ENCODE measurements at places on chromosomes 2 and 18.
A peak's percentile ranks its signal among the peaks of the same experiment; 100 is the strongest.

DNA sequence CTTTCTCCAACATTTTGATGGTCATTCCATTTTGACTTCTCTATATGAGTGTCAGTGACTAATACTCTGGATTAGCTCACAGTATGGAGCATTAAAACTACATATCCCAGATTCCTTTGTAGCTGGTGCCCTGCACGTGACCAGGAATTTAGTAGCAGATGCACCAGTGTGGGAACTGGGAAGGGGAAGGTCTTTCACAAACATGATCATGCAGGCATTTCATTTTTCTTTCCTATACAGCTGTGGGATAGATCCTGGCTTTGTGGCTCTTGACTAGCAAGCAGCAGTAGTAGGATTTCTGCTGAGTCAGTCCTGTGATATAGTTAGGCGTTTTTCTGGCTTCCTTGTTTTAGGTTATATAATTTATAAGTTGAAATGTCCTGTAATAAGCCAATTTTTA lies 971.0 kb upstream of the CDH2 start:
- no peak for DNase-seq

DNA sequence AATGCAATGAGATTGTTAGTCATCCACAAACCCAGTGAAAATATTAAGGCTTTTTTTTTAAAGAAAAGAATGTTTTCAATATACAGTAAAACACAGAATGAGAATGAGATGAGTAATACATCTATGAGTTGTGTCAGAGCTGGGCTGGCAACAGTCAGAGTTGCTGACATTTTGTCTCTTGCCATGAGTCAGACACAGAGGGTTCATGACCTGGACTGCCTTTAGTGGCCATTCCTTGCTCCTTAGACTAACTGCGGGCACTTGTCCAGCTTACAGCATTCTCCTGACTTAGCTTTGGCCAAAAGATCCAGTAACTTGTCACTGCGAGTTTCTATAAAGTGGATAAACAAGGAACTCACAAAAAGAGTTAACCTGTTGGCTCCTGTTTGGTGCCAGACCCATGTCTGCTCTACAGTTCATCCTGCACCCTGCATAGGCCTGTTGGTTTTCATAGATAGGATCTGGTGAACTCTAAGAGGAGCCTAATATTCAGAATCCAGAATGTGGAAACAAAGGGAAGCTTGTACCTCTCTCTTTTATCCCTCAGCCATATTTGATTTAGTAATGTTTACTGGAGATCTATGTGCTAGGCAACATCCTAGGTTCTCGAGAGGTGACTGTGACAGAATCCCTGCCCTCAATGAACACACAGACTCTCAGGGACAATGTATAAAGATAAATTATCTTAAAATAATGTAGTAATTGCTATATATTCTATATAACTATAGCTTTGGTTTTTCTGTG lies 391.5 kb upstream of the VWC2L start:
- DNase-seq = no peak

DNA sequence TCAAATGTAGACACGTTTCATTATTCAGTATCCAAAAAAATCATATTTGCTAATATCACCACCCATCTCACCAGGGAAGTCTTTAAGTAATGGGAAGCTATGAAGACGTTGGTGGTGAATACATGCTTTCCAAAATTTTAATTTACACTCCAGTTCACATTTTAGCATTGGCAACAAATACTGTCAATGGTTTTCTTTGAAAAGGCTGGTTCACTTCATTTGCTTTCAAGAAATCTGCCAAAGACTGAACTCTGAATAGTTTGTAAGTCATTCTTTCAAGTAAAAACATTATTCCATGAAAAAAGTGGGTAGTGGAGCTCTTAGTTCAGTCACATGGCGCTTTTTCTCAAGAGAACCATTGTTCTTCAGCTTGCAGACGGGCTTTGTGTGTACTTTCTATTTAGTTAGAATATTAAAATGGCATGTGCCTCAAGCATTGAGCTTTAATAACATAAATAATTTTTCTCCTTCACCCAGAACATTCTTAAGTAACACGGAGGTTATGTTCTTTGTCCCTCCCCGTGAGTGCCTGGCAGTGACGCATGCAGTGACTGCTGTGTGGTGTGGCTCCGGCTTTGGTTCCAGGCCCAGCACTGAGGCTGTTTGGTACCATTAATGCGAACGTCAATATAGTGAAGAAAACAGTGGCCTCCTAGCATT lies 300.0 kb upstream of the HDAC4 start:
- DNase-seq = peak; percentile 75

GRCh38 chr18:29160170-29160569 lies 983.2 kb upstream of the CDH2 start:
- DNase-seq = no peak

DNA sequence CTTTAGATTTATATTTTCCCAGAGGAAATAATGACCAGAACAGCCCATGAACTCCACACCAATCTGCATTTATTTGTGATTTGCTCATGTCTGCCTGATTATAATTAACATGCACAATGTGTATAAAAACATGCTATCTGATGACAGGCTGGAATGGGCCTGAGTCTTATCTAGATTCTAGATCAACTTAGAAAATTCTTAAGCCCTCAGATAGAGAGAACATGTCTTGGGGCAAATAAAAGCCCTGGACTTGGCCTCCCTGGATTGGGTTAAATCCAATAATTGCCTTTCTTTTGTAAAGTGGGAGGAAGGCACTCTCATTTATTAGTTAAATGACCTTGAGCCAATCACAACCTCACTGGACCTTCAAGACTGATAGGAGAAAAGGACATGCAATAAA lies 61.8 kb downstream of the EVA1A start:
- no peak for DNase-seq

GRCh38 chr18:8455661-8456614 lies 153.3 kb upstream of the RAB12 start:
- DNase-seq = no peak

DNA sequence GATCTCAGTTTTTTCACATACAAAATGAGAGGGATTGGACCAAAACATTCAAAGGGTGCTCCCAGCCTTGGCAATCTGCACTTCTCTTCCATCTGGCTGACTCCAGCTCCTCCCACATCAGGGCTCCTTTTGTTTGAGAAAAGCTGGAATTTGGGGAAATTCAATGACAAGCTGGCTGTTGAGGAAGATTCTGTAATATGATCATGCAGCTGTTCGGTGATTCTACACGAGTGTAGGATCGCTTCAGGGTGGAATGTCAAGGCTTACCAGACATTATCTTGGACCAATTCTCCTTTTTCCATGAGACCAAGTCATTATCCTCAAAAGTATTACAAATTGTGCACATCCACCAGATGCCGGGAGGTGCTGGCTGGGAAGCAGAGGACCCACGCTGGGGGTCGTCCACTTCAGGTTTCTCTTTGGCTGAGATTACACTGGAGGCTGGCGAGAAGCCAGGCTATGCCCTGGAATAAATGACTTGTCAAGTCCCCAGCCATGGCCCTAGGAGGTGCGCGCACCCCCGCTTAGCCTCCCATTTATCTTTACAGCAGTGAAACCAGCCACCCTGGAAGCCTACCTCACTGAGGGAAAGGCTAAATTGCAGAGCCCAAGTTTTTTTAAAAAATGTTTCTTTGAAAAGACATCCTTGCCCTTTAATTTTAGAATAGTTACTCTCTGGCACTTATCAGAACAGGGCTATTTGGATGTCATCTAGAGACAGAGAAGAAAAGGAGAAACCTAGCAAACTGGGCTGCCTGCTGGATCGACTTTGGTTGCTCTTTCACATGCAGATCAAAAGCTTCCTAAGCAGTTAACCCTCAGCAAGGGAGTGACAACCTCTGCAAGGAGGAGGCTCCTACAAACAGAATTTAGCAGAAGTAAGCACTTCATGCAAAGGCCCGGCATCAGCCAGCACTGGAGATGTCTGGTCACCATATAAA lies 42.5 kb upstream of the LCLAT1 start:
- DNase-seq = no peak

GRCh38 chr18:67980241-67980640 lies 463.7 kb upstream of the DSEL start:
- no peak for DNase-seq

DNA sequence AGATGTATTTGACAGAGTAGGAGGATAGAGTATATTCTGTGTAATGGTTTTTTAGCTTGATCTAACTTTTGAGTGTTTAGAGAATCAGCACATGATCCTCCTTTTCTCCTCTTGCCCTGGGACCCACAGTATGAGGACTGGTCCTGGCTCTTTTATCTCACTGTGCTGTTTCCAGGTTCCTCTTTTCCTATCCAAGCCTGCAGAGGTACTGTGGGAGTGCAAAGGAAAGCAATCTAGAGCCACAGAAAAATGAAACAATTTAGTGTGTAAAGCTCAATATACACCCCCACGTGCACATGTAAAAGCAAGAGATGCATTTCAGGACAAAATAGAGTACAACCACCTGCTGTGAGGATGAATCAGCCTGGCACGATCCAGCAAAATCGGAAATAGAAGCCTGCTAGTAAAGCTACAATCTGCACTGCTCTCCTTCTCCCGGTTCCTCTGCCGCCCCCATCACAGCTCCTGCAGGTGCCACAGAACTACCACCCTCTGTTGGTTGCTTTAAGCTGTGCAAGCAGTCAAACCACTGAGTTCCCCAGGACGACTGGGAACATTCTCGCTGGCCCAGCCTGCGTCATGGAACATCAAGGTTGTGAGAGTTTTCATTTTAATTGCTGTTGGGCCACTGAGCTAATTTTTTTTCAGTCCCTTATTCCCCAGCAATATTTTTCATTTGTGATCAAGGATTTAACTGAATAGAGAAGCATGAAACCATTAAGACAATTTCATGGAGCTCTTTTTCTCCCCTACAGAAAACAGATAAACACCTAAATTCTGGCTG lies 47.8 kb upstream of the MAPRE3 start:
- DNase-seq = peak; percentile 83

GRCh38 chr2:216911886-216912285 lies 52.0 kb upstream of the TNP1 start:
- DNase-seq = no peak

- no peak for DNase-seq
Observed at GRCh38 chr2:19700861-19701585, 200.8 kb downstream of the TTC32 start.

DNA sequence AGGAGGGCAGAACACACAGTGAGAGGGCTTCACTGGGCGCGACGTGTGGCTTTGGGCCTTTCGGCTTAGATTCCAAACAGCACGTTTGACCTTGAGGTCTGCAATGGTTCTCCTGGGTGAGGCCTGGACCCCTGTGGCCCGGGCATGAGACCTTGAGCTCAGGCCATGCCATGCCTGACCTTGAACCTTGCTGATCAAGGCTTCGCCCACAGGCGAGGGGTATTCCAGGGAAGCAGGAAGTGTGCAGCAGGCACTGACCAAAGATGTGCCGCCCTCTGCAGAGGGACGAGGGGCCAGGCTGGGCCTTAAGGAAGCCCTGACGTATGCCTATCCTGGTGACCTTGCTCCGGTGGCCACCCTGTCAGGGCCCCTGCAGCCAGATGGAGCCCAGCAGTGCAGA lies 178.3 kb upstream of the HDAC4 start:
- DNase-seq = no peak

DNA sequence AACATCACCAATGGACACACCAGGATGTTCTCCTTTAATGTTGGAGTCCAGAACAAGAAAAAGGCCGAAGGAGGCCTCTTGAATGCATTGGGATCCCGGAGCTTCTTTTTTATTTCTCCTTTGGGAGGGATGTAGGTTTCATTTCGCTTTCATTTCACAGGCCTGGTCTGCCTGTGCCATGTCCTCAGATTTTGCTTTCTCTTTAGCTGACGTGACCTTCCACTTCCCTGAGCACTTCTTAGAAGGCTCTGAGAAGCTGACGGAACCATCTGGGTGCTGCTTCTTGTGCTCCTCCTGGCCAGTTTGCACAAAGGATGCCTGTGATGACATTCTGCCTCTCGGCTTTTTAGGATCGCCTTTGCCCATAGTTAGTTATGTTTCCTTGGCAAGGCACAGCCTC lies 15.1 kb upstream of the MBOAT2 start:
- DNase-seq = no peak

- DNase-seq = no peak
Observed at GRCh38 chr2:43038034-43038695, 188.2 kb downstream of the ZFP36L2 start.

DNA sequence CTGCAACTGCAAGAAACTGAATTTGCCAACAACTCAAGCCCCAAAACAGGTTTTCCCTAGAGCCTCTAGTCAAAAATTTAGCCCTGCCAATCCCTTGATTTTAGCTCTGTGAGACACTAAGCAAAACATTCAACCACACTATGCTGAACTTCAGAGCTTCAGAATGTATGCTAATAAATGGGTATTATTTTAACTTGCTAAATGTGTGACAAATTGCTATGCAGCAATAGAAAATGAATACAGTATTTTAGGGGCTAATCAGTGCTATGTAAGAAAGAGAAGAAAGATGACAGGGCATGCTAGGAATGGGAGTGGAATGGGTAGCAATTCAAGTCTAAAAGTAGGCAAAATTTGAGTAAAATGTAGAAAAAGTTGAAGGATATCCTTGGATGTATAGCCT lies 223.9 kb upstream of the NOL4 start:
- DNase-seq = no peak

DNA sequence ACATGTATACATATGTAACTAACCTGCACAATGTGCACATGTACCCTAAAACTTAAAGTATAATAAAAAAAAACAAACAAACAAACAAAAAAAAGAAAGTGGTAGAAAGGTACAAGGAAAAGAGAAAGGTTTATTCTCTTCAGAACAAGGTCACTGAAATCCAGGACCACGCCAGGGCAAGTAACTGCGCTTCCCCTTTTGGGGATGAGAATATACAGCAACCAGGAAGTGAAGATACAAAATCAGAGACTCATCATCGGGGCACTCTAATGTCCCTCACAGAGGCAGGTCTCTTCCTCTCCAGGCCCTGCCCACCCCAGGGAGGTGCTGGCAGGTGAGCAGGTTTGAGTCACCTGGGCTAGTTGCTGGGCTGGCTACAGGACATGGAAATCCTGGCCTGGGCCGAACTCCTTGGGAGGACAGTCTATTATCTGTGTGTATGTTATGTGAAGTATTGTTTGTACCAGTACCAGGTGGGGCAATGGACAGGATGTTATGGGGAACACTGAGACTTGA lies 100.4 kb upstream of the GPR45 start:
- DNase-seq = no peak

GRCh38 chr18:9115984-9116383 lies 13.5 kb downstream of the NDUFV2 start:
- DNase-seq = no peak

- DNase-seq = no peak
Observed at GRCh38 chr18:25675123-25675850, 323.3 kb upstream of the ZNF521 start.

GRCh38 chr2:133541376-133541775 lies 26.9 kb downstream of the NCKAP5 start:
- DNase-seq = no peak

GRCh38 chr2:215773728-215774127 lies 239.6 kb downstream of the MREG start:
- DNase-seq = no peak
